ENCODE measurements at places on chromosomes 16 and 17.

DNA sequence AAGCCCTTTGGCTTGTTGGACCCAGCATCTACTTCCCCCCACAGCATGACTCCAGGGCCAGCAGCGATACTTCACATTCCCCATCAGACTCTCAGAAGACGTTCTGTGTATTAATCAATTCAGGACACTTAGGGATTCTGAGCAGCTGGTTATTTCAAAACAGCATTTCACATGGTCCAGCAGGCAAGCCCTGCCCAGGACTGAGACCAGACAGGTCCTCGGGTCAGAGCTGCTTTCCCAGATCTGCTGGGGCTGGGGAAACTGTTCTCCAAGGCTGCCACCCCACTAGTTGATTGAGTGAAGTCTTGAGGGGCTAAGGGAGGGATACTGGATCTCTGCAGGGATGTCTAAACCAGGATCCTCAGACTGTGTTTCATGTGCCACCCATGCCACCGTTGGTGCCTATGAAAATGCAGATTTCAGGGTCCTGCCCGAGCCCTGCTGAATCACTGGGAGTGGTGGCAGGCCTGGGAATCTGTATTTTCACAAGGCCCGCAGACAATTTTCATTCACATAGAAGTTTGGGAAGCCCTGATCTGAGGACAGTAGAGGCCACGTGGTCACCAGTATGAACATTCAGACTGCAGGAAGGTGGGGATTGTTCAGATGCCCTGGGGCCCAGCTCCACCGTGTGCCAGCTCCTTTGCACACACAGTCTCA, 40.6 kb upstream of the CDH5 start:
- DNase-seq = no peak

GRCh38 chr16:20865420-20866131, 34.6 kb downstream of the DCUN1D3 start:
- no peak for DNase-seq

- DNase-seq = no peak
These were observed 229.4 kb upstream of the CACNG5 start for GRCh38 chr17:66605541-66605940.

DNA sequence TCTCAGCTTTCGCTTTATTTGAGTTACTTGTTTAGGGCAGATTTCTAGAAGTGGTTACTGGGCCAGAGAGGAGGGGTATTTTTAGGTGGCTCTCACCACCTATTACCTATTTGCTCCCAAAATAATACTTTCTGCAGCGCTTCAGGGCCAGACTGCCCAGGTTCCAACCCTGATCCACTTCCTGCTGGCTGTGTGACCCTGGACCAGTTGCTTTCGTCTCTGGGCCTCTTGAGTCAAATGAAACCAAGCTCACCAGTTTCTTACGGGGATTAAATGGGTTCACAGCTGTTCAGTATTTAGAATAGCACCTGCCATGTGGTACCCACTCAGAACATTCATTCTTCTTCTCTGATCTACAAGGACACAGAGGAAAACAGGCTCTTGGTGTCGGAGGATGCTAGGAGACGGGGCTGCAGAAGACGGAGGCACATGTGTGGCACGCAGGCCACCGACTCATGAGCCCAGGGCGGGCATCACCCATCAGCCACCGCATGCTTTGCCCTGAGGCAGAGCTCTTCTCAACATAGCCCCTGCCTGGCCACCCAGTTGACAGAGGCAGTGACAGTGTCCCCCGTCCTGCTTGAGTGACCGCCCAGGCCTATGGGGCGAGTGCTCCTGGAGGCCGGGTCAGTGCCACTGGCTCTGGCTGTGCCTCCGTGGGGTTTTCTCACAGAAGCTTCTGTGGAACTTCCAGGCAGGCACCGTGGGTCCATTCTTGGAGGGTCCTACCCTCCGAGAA, 149.0 kb upstream of the PLCG2 start:
- DNase-seq = no peak

DNA sequence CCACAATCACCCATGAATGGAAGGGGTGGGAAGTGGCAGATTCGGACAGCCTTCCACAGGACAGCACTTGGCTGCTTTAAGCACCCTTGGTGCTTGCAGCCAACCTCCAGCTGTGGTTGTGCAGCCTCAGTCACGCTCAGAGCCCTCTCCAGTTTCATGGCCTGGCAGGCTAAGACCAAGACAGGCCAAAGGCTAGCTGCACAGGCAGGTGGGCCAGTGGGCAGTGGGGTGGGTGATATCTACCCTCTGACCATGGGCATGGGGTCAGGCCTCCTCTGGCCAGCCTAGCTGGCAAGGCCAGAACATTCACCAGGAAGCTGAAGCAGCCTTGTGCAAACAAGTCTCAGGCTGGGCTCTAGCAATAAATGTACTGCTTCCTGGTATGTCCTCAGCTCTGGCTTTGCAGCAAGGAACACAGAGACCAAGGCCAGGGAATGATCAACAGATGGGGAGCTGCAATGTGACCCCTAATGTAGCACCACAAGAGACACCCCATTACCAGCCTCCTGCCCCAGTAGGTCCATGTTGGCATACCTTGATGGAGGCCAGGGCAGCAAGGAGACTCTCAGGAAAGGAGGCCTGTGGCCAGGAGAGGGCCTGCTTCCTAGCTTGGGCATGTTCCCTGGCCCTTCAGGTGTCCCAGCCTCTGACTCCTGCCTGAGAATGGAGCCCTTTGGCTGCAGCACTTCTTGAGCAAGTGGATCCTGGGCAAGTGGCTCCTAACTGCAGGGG, 20.9 kb downstream of the HSD11B2 start:
- DNase-seq = no peak
